ENCODE measurements at places on chromosomes 3 and 15. TPM values are rescaled to one million over a fixed set of nuclear protein-coding genes. Genes with fewer than 3 reads are reported as not detected.

DNA sequence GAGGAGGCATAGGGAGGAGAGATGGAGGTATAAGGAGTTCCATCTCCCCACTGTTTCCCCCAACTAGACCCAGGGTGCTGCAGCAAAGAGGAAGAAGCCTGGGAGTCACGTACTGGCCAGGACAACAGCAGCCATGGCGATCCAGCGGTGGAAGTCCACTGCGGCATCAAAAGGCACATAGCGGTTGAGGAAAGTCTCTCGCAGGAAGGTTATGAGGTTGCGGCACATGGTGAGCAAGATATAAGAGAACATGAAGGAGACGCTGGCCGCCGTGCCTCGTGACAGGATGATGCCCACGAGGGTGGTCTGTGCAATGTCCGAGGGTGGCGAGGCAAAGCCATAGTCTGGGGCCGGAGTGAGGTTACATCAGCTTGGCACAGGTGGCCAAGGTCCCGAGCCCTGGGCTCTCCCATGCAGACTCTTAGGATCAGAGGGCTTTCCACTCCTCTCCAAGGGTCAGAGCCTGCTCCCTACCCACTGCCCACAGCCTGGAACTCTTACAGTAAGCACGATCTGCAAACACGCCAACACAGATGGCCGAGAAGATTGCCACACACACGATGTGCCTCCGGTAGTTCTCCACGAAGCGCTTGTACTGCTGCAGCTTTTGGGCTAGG is 14.3 kb downstream of the DUOX2 start:
- no peak for DNase-seq

CD96 gene
- total RNA-seq, result 7.6 TPM

GRCh38 chr3:193846569-193846968 is 253.6 kb downstream of the OPA1 start:
- DNase-seq, result no peak

DNA sequence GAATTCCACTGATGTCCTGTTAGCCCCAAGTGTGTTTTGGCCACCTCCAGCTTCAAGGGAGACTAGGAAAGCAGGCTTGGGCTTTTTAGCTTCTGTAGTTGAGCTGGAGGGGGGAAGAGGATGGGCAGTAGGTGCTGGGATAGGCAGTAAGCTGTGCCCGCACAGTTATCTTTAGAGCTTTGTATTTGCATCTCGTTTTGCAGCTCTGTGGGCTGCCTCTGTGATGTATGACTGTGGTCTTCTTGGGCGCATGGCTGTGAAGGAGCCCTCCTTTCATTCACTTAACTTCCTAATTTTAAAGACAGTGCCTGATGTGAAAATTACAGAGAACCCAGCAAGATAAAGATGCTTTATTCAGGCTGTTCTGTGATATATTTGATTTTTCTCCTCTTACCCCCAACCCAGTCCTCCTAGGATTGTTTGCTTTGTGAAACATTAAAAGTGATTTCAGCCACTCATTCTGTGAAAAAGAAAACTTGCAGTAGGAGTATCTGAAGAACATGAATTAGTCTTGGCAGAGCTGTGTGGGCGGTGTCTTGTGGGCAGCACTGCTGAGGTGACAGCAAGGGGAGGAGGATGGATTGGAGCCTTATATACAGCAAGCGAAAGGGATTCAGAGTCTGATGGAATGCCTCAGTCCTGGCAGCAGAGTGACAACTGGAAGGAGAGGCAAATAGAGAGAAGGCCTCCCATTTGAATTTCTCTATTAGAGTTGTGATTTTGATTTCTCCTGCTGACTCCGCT is 74.3 kb downstream of the LARS2 start:
- DNase-seq, result no peak

DNA sequence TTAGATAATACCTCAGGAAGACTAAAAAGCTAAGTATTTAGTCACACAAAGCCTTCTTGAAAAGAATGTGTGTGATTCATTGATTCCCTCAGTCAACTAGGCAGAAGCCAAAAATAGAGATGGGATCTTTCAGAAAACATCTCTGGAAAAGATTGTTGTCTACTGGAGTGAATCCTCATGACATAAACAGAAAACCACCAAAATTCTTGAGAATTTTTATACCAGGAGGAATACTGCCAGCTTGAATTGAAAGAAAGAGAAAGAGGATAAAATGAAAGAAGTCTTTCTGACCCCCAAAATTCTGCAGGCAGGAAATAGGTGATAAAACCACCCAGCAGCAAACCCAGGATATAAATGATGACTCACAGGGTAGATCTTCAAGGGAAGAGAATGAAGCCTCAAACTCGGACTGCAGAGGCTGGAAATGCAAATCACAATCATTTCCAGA is 363.1 kb upstream of the PLSCR5 start:
- no peak for DNase-seq

SLC30A4 gene
- 26.9 TPM for total RNA-seq

DNA sequence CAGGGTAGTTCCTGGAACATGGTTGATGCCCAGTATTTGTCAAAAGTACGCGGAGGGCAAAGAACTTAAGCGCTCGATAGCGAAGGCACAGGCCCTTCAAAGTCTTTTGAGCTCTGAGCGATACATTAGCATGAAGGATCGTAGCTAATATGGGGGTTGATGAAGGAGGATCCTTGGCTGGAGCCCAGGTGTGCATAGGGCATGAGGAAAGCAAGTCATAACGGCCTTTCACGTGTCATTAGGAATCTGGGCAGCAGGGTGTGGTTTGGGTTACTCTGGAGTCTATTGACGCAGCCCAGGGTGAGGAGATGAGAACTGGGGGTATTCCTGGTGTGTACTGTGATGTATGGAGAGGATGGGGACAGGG is 31.7 kb downstream of the SPINK8 start:
- DNase-seq, result no peak

- DNase-seq, result no peak
Measured at GRCh38 chr3:10783360-10784351, 32.4 kb upstream of the SLC6A11 start.

DNA sequence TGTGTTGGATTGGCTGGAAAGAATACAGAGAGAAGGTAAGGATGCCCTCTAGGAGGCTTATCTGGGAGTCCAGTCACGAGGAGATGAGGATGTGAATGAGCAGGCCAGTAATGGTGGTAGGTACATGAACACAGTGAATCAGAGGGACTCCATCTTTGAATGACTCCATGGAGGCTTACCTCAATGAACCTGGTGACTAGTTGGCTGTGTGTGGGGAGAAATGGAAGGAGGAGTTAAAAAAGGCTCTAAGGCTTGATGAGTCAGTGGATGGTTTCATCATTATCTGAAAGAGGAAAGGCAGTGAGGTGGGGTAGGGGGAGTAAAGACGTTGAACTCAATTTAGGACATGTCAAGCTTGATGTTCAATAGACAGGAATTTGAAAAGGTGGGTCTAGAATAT is 61.1 kb downstream of the KCNAB1 start:
- DNase-seq, result no peak

ALS2CL gene
- total RNA-seq, result 10.4 TPM

GRCh38 chr3:67517781-67518180 is 136.6 kb downstream of the SUCLG2 start:
- DNase-seq, result no peak

- DNase-seq, result no peak
Measured at GRCh38 chr3:64449026-64449425, 223.8 kb upstream of the PRICKLE2 start.

DNA sequence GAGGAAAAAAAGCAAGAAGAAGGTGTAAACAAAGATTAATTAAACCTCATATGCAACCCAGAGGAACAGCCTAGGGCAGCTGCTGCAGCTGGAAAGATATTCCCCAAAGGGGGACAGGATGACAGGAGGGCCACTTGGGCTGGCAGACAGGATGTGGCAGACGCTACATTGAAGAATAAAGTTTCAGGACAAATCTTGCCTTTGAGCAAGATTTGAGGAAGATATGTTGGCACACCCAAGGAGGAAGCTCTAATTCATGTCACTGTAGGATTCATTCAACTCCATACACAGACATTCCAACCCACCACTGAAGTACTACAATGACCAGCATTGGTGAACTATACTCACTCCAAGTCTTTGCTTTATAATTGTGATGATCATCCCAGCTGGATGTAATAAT is 504.0 kb downstream of the SHQ1 start:
- no peak for DNase-seq

TNFAIP8L3 gene
- 9.7 TPM for total RNA-seq
